ENCODE measurements at places on chromosomes 5 and 9. TPM values are rescaled to one million over a fixed set of nuclear protein-coding genes. Genes with fewer than 3 reads are reported as not detected.
A peak's percentile ranks its signal among the peaks of the same experiment; 100 is the strongest.

The PIP5K1B gene
- 36.5 TPM for total RNA-seq

- H3K4me3 ChIP-seq: no peak overlapping the region
- H3K36me3 ChIP-seq: no peaks in the 10 kb centered on the region
- no peak for DNase-seq
- no peak overlapping the region for H3K27ac ChIP-seq
- H3K27me3 ChIP-seq: no peaks in the 10 kb centered on the region
Measured at GRCh38 chr9:70902171-70902570, 219.2 kb downstream of the TRPM3 start.

DNA sequence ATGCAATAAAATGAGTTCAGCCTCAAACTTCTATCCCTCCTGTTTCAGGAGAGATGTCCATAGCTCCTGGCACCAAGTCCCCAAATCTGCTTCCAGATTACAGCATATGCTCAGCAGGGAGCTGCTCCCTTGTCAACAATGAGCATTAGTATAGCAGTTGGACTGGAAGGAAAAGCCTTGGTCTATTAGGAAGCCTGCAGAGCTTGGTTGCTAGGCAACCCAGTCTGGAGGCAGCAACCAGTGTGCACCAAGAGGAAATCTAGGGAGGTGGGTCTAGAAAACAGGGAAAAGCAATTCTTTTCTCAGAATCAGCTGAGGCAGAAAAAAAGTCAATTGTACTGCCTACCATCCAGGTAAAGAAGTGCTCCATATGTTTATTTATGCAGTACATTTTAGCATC, 229.5 kb upstream of the NMUR2 start:
- H3K4me3 ChIP-seq: no peak overlapping the region
- no peak overlapping the region for H3K27ac ChIP-seq
- no peaks in the 10 kb centered on the region for H3K27me3 ChIP-seq
- H3K4me1 ChIP-seq: no peaks in the 10 kb centered on the region
- no peaks in the 10 kb centered on the region for H3K36me3 ChIP-seq
- no peak for DNase-seq

The FAM78A gene
- total RNA-seq: 14.8 TPM

GRCh38 chr5:163619951-163620350, 114.5 kb downstream of the MAT2B start:
- no peak overlapping the region for H3K4me3 ChIP-seq
- no peaks in the 10 kb centered on the region for H3K27me3 ChIP-seq
- no peaks in the 10 kb centered on the region for H3K4me1 ChIP-seq
- no peak overlapping the region for H3K27ac ChIP-seq
- H3K36me3 ChIP-seq: no peaks in the 10 kb centered on the region

DNA sequence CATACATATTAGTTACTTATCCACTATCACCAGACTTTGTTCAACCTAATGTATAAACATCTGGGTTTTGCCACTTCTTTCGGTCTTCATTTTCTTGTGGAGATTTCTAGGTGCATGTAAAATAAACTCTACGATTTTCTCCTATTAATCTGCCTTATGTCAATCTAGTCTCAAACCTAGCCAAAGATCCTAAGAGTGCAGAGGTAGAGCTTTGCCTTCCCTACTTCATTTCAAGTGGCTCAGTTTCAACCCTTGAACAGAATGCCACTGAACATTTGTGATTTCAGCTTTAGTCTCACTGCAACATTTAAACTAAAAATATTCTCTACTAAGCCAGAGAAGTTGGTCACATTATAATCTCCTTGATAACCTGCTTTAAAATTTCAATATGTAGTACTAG, 94.0 kb downstream of the EDIL3 start:
- no peak overlapping the region for H3K4me3 ChIP-seq
- H3K27me3 ChIP-seq: no peaks in the 10 kb centered on the region
- H3K36me3 ChIP-seq: no peaks in the 10 kb centered on the region
- no peak overlapping the region for H3K27ac ChIP-seq
- DNase-seq: no peak

The ABLIM3 gene
- 31.9 TPM for total RNA-seq

DNA sequence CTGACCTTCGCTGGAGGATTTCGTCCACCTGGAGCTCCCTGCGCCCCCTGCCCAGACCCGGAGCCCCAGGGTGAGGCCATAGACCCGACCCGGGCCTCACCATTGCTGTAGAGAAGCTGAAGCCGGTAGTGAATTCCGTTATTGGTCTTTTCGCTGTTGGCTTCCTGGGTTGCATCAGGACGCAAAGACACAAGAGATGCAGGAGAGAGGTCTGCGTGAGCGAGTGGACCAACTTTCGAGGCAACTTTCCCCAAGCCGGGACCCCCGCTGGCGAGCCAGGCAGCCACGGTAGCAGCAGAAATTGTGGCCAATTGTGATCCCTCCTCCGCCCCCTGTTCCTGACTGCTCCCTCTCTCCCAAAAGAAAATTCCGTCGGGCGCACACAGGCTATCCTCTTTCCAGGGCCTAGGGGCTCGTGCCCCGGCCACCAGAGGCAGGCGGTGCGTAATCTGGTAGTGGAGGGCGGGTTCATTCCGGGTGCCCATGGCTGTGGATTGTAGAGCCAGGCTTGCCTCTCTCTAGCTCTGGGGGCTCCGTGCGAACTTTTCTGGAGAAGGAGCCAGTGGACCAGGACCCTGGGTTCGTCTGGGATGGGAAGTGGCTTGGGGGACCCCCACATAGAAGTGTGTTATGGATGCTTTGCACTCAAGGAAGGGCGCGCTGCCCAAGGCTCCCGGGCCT, 3.3 kb downstream of the EBF1 start:
- peak overlapping the region; percentile 55 for H3K4me3 ChIP-seq
- peak overlapping the region; percentile 67 for H3K27ac ChIP-seq
- H3K27me3 ChIP-seq: peaks cover 45% of the 10 kb centered on the region
- no peak for DNase-seq

DNA sequence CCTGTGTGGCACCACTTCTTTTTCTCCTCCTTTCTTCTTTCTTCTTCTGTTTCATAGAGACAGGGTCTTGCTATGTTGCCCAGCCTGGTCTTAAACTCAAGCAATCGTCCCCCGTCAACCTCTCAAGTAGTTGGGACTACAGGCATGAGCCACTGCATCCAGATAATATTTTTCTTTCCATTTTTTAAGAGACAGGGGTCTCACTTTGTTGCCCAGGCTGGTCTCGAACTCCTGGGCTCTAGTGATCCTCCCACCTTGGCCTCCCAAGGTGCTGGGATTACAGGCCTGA, 47.4 kb upstream of the IER5L start:
- H3K36me3 ChIP-seq: no peaks in the 10 kb centered on the region
- peaks cover 14% of the 10 kb centered on the region for H3K4me1 ChIP-seq
- no peaks in the 10 kb centered on the region for H3K27me3 ChIP-seq
- H3K4me3 ChIP-seq: no peak overlapping the region
- DNase-seq: no peak

The TOR1A gene
- 35.5 TPM for total RNA-seq

The YIPF5 gene
- 47.6 TPM for total RNA-seq

GRCh38 chr9:89667726-89668125, 62.9 kb downstream of the GADD45G start:
- H3K27ac ChIP-seq: peak overlapping the region; percentile 55
- peaks cover 27% of the 10 kb centered on the region for H3K4me1 ChIP-seq
- H3K36me3 ChIP-seq: no peaks in the 10 kb centered on the region
- H3K4me3 ChIP-seq: no peak overlapping the region
- DNase-seq: peak; percentile 82

- no peaks in the 10 kb centered on the region for H3K27me3 ChIP-seq
- H3K36me3 ChIP-seq: no peaks in the 10 kb centered on the region
- no peak for DNase-seq
- no peak overlapping the region for H3K4me3 ChIP-seq
Measured at GRCh38 chr5:119740225-119740624, 110.9 kb downstream of the FAM170A start.

GRCh38 chr9:135413086-135413375, 66.6 kb upstream of the PPP1R26 start:
- no peaks in the 10 kb centered on the region for H3K36me3 ChIP-seq
- no peak overlapping the region for H3K4me3 ChIP-seq
- DNase-seq: no peak
- no peak overlapping the region for H3K27ac ChIP-seq
- H3K27me3 ChIP-seq: no peaks in the 10 kb centered on the region
- H3K4me1 ChIP-seq: no peaks in the 10 kb centered on the region

DNA sequence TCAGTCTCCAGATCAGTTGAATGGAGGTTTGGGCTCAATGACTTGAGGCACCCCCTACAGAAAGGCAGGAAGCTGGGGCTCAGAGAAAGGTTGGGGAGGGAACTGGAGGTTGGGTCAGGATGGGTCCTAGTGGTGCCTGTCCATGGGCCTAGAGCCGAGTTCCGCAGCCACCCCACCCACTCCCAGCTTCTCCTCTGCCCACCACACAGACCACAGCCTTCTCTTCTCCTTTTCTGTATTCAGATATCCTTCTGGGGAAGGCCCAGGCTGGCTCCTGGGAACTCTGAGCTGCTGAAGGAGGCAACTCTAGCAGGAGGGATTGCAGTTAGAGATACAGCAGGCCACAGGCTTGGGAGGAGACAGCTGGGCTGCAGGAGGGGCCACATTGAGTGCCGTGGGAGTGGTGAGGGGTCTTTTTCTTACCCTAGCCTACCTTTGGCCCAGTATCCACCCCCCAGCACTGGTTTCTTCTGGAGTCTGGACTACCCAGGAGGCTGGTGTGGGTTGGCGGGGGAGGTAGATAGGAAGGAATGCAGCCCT, 15.4 kb upstream of the PTGS1 start:
- H3K27ac ChIP-seq: no peak overlapping the region
- no peaks in the 10 kb centered on the region for H3K27me3 ChIP-seq
- H3K4me1 ChIP-seq: no peaks in the 10 kb centered on the region
- no peak overlapping the region for H3K4me3 ChIP-seq
- no peak for DNase-seq

DNA sequence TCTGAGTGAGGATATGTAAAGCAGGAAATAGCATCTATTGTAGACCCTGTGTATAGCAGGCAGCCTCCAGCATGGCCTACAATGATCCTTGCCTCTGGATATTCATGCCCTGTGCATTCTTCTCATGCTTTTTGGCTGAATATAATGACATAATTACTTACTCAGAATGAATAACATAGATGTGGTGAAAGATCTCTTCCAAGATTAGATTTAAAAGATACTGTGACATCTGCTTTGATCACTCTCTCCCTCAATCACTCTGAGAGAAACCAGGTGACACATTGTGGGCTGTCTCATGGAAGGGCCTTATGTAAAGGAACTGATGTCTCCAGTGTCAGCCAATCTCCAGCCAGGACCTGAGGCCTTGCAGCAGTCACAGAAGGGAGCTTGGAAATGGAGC, 376.7 kb downstream of the DNAH5 start:
- DNase-seq: no peak
- H3K4me1 ChIP-seq: no peaks in the 10 kb centered on the region
- no peak overlapping the region for H3K4me3 ChIP-seq
- H3K27ac ChIP-seq: no peak overlapping the region
- H3K36me3 ChIP-seq: no peaks in the 10 kb centered on the region
- H3K27me3 ChIP-seq: no peaks in the 10 kb centered on the region

The LNPEP gene
- 50.6 TPM for total RNA-seq

The ANKRD18A gene
- total RNA-seq: 1.0 TPM

DNA sequence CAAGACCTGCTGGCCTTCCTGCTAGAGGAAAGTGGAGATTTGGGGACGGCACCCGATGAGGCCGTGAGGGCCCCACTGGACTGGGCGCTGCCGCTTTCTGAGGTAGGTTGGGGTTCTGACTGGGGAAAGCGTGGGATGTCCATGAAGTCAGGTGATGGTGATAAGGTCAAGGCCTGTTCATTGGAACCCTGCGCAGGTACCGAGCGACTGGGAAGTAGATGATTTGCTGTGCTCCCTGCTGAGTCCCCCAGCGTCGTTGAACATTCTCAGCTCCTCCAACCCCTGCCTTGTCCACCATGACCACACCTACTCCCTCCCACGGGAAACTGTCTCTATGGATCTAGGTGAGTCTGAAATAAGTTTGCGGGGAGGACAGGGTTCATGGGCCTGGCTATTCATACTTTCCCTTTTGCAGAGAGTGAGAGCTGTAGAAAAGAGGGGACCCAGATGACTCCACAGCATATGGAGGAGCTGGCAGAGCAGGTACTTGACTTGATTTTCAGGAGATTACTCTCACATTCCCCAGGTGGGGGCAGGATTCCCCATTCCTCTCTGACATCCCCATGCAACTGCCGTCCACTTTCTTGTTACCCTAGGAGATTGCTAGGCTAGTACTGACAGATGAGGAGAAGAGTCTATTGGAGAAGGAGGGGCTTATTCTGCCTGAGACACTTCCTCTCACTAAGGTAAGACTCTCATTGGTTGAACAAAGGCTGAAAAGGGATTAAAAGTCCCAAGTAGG, 505 bp downstream of the CREB3 start:
- no peaks in the 10 kb centered on the region for H3K27me3 ChIP-seq
- no peak for DNase-seq
- H3K4me1 ChIP-seq: peaks cover 46% of the 10 kb centered on the region
- H3K27ac ChIP-seq: peak overlapping the region; percentile 96
- peaks cover 40% of the 10 kb centered on the region for H3K36me3 ChIP-seq

DNA sequence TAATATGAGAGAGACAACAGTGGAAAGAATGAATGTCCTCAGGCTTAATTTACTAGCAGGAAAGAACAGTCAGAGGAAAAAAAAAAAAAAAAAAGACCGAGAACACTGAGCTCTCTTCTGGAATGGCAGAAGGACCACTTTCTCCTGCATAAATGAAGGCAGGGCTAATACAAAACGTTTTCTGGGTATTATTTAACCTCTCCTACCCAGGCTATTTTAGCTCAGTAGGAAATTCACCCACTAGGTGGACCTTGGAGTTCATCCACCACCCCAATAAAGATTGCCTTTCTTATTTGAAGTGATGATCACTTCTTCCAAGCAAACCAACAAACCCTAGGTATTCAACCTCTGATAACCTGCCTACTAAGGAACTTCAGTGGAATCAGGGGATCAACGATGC, 3.7 kb downstream of the GLIS3 start:
- no peak overlapping the region for H3K27ac ChIP-seq
- peaks cover 10% of the 10 kb centered on the region for H3K4me1 ChIP-seq
- no peaks in the 10 kb centered on the region for H3K36me3 ChIP-seq

The ADAMTS6 gene
- total RNA-seq: 2.3 TPM
